Activated CD4-positive, alpha-beta T cell treated with anti-CD3 and anti-CD28 coated beads, Interleukin-2, amount 10 ng/mL, durations not matched to agents 24 days and 14 days (primary cell): ENCODE measurements at places on chromosomes 3 and 15. TPM values are rescaled to one million over a fixed set of nuclear protein-coding genes. Genes with fewer than 3 reads are reported as not detected.

Gene CCDC191
- total RNA-seq, result 0.66 and 1.7 TPM in 2 replicates

Gene ACTC1
- not detected in 2 replicates for total RNA-seq

Gene IL17RD
- total RNA-seq, result 0.14 and 0.26 TPM in 2 replicates

Gene ZBED2
- 587 and 596 TPM in 2 replicates for total RNA-seq

Gene CAPN7
- total RNA-seq, result 25.4 and 29.9 TPM in 2 replicates

Gene ATP2B2
- total RNA-seq, result 0.31 TPM in 1 of 2 replicates, not detected in the other

Gene TRH
- not detected in 2 replicates for total RNA-seq

Gene HRG
- not detected in 2 replicates for total RNA-seq

Gene AMIGO3
- 0.21 TPM in 1 of 2 replicates, not detected in the other for total RNA-seq

Gene CDC25A
- total RNA-seq, result 57.0 and 60.2 TPM in 2 replicates

Gene SMCO1
- total RNA-seq, result not detected in 2 replicates

Gene CPNE9
- 0.17 TPM in 1 of 2 replicates, not detected in the other for total RNA-seq

Gene POLQ
- total RNA-seq, result 30.3 and 31.0 TPM in 2 replicates
